Umbilical cord (tissue), 2 donors: ENCODE measurements at places on chromosomes 6 and 20. TPM values are rescaled to one million over a fixed set of nuclear protein-coding genes. Genes with fewer than 3 reads are reported as not detected.

The CSNK2B gene
- total RNA-seq: 36.6 TPM

GRCh38 chr6:6008648-6009421, 2.1 kb upstream of the NRN1 start:
- DNase-seq: peak; percentile 59

The CTCFL gene
- total RNA-seq: 2.6 TPM

DNA sequence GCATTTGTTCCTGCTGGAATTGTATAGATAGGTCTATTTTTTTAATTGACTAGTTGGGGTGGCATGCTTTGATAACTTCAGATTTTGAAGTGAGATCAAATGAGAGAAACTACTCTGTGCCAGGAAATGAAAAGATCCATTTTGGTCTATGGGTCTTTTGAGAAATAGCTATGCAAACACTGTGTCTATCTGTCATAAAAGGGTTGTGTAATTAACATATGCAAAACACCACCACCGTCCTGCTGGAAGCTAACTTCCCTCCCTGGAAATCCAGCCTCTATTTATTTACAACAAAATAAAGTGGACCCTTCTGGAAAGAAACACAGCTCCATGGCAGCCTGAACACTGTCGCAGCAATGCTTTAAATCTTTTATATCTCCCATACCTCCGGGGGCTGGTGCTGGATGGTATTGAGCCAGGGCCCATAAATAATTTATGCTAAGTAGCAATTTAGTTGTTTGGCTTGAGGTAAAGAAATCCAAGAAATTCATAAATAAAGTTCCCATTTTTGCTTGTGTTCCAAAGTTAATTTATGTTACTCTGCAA, 244.2 kb upstream of the POU3F2 start:
- no peak for DNase-seq

DNA sequence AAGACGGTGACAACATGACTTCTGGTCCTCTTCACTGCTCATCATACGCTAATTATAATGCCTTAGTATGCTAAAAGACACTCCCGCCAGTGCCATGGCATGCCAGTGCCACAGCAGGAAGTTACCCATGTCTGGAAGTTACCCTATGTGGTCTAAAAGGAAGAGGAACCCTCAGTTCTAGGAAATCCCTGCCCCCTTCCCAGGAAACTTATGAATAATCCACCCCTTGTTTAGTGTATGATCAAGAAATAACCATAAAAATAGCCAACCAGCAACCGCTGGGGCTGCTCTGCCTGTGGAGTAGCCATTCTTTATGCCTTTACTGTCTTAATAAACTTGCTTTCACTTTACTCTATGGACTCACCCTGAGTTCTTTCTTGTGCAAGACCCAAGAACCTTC, 15.8 kb upstream of the SERPINB9 start:
- no peak for DNase-seq

The SIRPA gene
- 7.5 TPM for total RNA-seq

DNA sequence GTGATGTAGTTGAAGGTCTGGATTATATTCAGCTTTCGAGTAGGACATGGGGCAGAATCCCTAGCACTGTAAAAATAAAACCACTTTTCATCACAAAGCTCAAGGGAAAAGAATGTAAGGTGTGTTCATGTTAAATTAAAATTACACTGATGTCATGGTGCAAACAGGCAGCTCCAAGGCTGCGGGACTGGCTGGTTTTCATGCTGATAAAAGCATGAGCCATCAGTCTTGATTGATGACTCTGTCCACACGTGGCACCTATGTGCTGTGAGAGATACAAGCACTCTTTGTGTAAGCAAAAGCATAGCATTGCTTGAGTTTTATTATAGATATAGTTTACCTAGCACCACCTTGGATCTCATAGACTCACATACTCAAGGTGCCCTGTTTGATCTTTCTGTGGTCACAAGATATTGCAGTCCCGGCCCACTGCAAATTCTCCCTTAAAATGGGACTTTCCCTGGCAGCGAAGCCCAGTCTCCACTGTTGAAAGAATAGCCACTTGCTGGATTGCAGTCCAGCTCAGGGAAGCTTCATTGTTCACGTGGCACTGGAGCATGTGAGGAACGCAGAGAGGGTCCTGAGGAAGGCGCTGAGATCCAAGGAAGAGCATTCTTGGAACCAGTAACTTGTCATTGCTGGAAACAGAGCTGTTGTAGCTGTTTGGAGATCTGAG, 90.6 kb downstream of the TIAM2 start:
- peak; percentile 65 for DNase-seq

DNA sequence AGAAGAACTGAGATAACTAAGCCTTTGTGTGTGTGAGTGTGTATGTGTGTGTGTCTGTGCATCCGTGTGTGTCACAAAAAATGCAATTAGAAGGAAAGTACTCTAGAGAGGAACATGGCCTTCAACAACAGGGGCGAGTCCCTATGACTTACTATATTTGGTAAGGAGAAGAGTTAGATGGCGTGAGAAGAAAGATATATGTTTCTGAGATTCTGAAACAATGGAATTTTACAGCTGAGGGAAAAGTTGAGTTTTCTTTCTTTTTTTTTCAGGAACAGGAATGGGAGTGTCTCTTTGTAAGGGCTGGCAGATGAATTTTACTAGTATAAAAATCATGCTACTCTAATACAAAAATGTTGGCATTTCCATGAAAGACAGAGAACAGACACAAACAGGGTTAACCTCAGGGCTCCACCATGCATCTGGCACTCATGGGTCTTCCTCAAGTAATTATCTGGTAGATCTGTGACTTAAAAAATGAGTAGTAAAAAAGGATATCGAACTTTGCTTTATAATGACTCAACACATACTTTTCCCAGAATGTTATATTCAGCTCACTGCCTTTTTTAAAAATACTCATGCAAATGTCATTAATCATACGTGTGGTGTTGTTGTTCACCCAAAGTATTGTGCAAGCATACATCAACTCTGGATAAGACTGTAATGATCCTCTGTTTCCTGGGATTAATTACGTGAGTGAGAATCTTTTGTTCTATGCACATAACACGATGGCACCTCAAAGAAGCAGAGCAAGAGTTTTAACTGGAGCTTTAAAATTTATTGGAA, 12.8 kb upstream of the SASH1 start:
- peak; percentile 35 for DNase-seq
